A549 treated with AZD2906 at 1 μM for 4 hours (cell line): ENCODE measurements at places on chromosomes 3 and 15. TPM values are rescaled to one million over a fixed set of nuclear protein-coding genes. Genes with fewer than 3 reads are reported as not detected.

CAMK2N2 gene
- 0.69 to 1.8 TPM (median 1.4 TPM) in 5 replicates for total RNA-seq

RAB6B gene
- total RNA-seq: 1.4 to 3.1 TPM (median 2.6 TPM) in 5 replicates

TSC22D2 gene
- 15.9 to 17.5 TPM (median 17.1 TPM) in 5 replicates for total RNA-seq

AQP9 gene
- total RNA-seq: 0.05 to 0.14 TPM (median 0.09 TPM) in 5 replicates

SPATA12 gene
- 0.29 to 0.55 TPM (median 0.39 TPM) in 5 replicates for total RNA-seq

ZBED2 gene
- total RNA-seq: 0.14 to 0.24 TPM (median 0.18 TPM) in 5 replicates

MRAS gene
- 6.3 to 9.5 TPM (median 8.2 TPM) in 5 replicates for total RNA-seq

CAPN3 gene
- total RNA-seq: 0.17 to 0.36 TPM (median 0.22 TPM) in 5 replicates

ACAD9 gene
- 21.8 to 24.5 TPM (median 23.5 TPM) in 5 replicates for total RNA-seq

POU1F1 gene
- 0.22 TPM in 1 of 5 replicates, not detected in the others for total RNA-seq

CILP gene
- 0.40 to 0.60 TPM (median 0.46 TPM) in 5 replicates for total RNA-seq

ZMYND10 gene
- 0.91 to 1.8 TPM (median 1.2 TPM) in 5 replicates for total RNA-seq

SIN3A gene
- 24.9 to 32.7 TPM (median 29.7 TPM) in 5 replicates for total RNA-seq

THSD4 gene
- 22.9 to 26.2 TPM (median 24.7 TPM) in 5 replicates for total RNA-seq

ANKRD63 gene
- 0.24 to 0.43 TPM (median 0.33 TPM) in 5 replicates for total RNA-seq

ANKRD34C gene
- total RNA-seq: not detected in 5 replicates

PROS1 gene
- 10.1 to 12.5 TPM (median 11.6 TPM) in 5 replicates for total RNA-seq

LTF gene
- total RNA-seq: not detected in 5 replicates

SSUH2 gene
- total RNA-seq: 0.60 to 1.1 TPM (median 1.0 TPM) in 5 replicates

CHRD gene
- total RNA-seq: 0.11 to 0.36 TPM (median 0.23 TPM) in 5 replicates

UPK1B gene
- total RNA-seq: 10.5 to 12.8 TPM (median 12.3 TPM) in 5 replicates

GPR149 gene
- total RNA-seq: not detected in 5 replicates

KBTBD12 gene
- not detected in 5 replicates for total RNA-seq

PLA2G4E gene
- 0.06 TPM in 1 of 5 replicates, not detected in the others for total RNA-seq

FOXL2NB gene
- total RNA-seq: 0.68 to 1.1 TPM (median 0.95 TPM) in 5 replicates

IL16 gene
- 0.01 to 0.17 TPM (median 0.09 TPM) in 4 of 5 replicates, not detected in the other for total RNA-seq

PLA2G4D gene
- total RNA-seq: not detected in 5 replicates

PRR20G gene
- 1.4 to 2.8 TPM (median 2.6 TPM) in 5 replicates for total RNA-seq

RTP1 gene
- not detected in 5 replicates for total RNA-seq

CCR8 gene
- not detected in 5 replicates for total RNA-seq

CIAO2A gene
- 110 to 169 TPM (median 116 TPM) in 5 replicates for total RNA-seq

PPM1M gene
- total RNA-seq: 3.8 to 5.7 TPM (median 4.9 TPM) in 5 replicates
